ENCODE measurements at places on chromosomes 4 and X. TPM values are rescaled to one million over a fixed set of nuclear protein-coding genes. Genes with fewer than 3 reads are reported as not detected.

HPGDS gene
- total RNA-seq: not detected

CACNA1F gene
- not detected for total RNA-seq

EVC gene
- 24.0 TPM for total RNA-seq

CPLX1 gene
- 1.9 TPM for total RNA-seq

SLC26A1 gene
- 0.38 TPM for total RNA-seq

FRMD7 gene
- not detected for total RNA-seq

ALB gene
- total RNA-seq: 0.75 TPM

GPR82 gene
- not detected for total RNA-seq

C4orf50 gene
- total RNA-seq: 0.17 TPM

LRP2BP gene
- total RNA-seq: 0.27 TPM

SSX4 gene
- total RNA-seq: not detected

YIPF6 gene
- total RNA-seq: 38.2 TPM

CYBB gene
- total RNA-seq: not detected

RNF150 gene
- 5.2 TPM for total RNA-seq

TEX11 gene
- not detected for total RNA-seq

OPN1MW2 gene
- total RNA-seq: not detected

DNA sequence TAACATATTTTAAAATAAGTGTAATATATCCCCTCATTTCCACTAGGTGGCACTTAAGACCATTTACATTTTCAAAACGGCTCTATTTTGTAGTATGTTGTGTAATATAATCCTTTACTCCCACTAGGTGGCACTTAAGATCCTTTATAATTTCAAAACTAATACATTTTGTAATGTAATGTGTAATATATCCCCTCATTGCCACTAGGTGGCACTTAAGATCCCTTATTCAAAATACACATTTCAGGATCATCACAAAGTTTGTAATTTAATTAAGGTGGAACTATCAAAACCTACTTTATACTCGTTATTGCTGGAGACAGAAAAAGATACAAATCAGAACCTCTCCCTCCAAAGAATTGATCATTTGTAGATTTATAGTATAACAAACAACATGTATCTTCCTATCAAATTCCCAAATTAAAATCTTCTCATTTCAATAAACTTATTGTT lies 132.5 kb downstream of the ARHGAP6 start:
- DNase-seq: peak; percentile 71

- no peak for DNase-seq
Measured at GRCh38 chr4:69710580-69710979, 49.8 kb downstream of the SULT1B1 start.

DNA sequence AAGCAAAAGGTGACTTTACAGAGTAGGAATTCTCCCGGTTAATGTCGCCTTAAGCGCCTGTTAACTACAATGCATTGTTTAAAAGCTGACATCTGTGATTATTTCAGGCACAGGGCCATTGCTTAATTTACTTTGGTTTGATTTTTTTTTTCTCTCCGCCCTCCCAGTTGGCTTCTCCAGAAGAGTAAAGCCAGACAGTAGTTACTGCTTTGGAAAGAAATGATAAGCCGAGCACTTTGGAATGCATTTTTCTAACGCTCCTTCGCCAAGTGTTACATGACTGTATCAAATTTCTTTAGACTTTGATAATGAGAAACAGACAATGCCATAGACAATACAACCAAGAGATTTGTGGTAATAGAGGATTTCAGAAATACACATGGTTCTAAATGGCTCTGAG lies 383.0 kb upstream of the TENM3 start:
- peak; percentile 89 for DNase-seq

GRCh38 chr4:2432991-2433530 lies 14.3 kb downstream of the CFAP99 start:
- DNase-seq: peak; percentile 65

DNA sequence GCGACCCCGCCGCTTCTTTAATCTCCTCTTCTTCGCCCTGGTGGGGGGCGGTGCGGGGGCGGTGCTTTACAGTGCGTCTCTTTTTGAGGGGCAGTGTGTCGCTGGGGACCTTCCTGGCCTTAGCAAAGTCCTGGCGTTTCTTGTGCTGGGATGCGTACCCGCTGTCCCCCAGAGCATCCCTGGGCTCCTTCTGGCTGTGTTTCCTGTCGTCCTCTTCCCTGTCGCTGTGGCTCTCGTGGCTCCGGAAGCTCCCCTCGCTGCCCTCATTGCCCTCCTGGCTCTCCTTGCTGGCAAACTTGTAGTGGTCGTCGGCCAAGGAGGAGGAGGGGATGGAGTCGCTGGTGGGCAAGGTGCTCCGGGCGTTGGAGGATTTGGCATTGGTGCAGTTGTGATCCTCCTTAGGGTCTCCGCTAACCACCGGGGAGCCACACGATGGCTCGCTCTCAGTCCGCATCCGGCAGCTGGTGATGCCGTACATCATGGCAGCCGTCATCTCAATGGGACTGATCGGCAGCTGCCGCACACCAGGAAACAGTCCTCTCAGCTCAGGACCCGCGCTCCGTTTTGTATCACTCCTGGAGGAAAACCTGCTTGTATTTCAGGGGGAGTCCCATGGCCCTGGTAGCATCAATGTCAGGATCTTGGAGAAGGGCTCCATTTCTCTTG lies 30.4 kb upstream of the TMSB15A start:
- DNase-seq: no peak

- DNase-seq: no peak
Measured at GRCh38 chrX:119389214-119389613, 9.9 kb upstream of the SLC25A43 start.

- DNase-seq: no peak
Measured at GRCh38 chr4:187204389-187204918, 480.8 kb upstream of the FAT1 start.

GRCh38 chr4:184529283-184529682 lies 54.9 kb upstream of the IRF2 start:
- peak; percentile 63 for DNase-seq

GRCh38 chr4:123503698-123504363 lies 107.2 kb downstream of the SPRY1 start:
- DNase-seq: no peak

GRCh38 chrX:107628662-107629539 lies 591 bp downstream of the PRPS1 start:
- DNase-seq: peak; percentile 12

GRCh38 chr4:155569960-155570515 lies 96.6 kb upstream of the GUCY1A1 start:
- peak; percentile 73 for DNase-seq

GRCh38 chr4:12588582-12588981 lies 895.6 kb downstream of the RAB28 start:
- no peak for DNase-seq

DNA sequence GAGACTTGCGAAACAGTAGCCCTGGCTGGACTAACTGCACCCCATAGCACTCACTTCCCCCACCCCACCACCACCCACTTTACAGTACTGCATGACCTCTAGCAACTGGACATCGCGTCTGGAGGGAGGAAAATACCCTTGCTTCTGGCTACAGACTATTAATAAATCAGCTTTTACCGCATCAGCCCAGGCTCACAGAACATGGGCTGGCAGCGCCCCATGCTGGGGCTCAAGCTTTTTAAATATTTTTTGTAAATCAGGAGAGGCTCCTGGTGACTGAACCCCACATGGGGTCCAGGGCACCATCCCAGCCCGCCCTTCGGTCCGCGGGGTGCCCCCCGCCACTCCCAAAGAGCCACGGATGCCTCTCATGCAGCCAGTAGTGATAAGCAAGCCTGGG lies 2.7 kb downstream of the HS6ST2 start:
- no peak for DNase-seq

- DNase-seq: no peak
Measured at GRCh38 chrX:101203761-101204351, 15.7 kb upstream of the DRP2 start.

GRCh38 chr4:1084796-1085403 lies 28.5 kb downstream of the RNF212 start:
- DNase-seq: no peak

- peak; percentile 7 for DNase-seq
Measured at GRCh38 chr4:128513664-128514484, 226.3 kb upstream of the PGRMC2 start.

DNA sequence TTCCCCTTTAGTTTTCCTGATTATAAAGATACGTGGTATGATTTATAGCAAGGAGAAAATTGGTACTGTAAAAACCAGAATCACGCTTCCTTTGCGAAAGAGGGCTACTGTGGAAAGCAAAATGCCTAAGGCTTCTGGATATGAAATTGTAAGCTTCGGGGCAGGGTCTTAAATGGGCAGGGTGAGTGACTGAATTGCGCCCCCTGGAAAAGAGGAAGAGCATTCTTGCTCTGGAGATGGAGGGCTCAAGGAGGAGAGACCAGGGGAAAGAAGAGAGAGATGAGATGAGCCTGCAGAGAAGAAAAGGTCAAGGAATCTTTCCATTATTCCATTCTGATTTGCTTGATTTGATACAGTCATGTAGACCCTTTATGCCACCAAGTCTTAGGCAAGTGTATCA lies 13.1 kb upstream of the ETNPPL start:
- no peak for DNase-seq

- no peak for DNase-seq
Measured at GRCh38 chr4:42123071-42123644, 29.3 kb downstream of the BEND4 start.

GRCh38 chr4:101660607-101661006 lies 129.9 kb upstream of the BANK1 start:
- DNase-seq: no peak

- DNase-seq: no peak
Measured at GRCh38 chr4:37139987-37140386, 104.6 kb upstream of the NWD2 start.

DNA sequence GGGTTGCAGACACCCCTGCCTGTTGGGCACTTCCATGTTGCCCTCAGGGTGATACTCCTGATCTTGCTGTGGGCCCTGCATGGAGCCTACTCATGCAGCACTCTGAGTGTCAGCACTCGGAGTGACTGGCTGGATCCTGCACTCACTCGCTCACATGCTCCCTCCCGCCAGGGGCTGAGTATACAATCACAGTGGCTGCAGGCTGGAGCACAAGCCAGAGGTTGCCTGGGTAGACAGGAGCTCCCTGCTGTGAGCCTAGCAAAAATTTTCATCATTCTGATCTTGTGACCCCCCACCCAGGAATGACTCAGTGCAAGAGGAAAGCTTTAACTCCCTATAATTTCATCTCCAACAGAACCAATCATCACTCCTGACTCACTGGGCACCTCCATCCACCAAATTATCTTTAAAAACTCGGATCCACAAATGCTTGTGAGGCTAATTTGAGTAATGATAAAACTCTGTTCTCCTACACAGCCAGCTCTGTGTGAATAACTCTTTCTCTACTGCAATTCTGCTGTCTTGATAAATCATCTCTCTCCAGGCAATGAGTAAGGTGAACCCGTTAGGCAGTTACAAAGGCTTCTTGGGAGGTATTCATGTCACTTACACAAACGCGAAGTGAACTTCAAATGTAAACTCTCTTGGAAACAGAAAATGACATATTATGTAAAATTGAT lies 1180.8 kb upstream of the PABPC4L start:
- no peak for DNase-seq

- no peak for DNase-seq
Measured at GRCh38 chrX:11478026-11478425, 184.8 kb downstream of the AMELX start.

DNA sequence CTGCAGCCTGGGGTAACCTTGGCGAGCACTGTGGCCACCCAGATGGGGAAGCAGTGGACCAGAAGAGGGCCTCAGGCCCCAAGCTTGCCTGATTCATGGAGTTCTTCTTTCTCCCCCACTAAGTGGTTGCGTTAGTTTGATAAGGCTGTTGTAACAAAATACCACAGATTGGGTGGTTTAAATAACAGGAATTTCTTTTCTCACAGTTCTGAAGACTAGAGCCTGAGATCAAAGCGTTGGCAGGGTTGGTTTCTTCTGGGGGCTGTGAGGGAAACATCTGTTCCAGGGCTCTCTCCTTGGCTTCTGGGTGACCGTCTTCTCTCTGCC lies 105.7 kb upstream of the GATB start:
- no peak for DNase-seq
